Tibial nerve (tissue), 4 donors: ENCODE measurements at places on chromosomes 3 and 15. TPM values are rescaled to one million over a fixed set of nuclear protein-coding genes. Genes with fewer than 3 reads are reported as not detected.

DNA sequence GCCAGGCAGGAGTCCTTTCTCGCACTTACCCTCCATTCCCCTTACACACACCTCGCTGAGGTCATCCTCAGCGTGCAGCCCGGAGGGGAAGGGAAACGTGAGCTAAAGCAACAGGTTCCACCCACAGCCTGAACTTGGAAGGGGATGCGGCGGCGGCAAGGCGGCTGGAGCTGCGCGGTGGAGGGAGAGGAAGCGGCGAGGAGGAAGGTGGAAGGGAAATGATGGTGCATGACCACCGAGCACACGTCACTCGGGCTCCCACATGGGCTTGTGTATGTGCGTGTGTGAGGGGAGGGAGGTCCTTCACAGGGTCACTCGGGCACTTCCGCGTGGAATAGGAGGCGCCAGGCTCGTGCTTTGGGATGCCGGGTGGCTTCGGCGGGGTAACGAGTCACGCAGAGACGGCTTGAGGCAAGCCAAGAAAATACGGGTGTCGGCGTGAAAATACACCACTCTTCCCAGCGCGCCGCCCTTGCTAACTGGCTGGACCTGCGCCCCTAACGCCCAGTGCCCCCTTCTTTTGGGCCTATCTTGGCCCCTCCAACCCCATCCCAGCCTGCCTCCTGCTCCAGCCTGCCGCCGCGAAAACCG, 225.5 kb upstream of the IL12A start:
- peak overlapping the region; percentile 90 for H3K27ac ChIP-seq
- peaks cover 10% of the 10 kb centered on the region for H3K4me1 ChIP-seq
- DNase-seq: no peak
- peak overlapping the region; percentile 63 for H3K4me3 ChIP-seq
- H3K27me3 ChIP-seq: no peaks in the 10 kb centered on the region

DNA sequence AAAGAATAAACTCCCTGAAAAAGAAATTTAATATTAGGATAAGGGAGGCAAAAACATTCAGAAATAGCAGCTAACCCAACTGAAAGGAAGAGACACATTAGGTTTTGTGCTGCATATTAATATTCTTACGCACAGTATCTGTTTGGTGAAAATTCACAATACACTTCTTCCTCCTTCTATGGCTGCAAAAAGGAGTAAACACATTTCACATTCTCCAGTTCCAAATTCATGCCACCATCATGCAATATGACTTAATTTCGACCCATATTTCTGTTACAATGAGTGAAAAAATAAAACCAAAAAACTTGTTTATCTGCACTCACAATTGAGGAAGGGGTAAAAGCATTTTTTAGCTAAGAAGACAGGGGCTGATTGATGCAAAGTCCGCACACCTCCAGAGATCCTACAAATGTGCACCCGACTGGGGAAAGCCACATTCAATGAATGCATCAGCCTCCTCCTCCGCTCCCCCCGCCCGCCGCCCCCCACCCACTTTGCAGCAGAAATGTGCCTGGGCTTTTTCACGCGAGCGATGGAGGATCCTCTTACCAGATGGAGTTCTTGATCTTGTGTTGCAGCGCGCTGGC, 1.0 kb downstream of the RFX7 start:
- peaks cover 24% of the 10 kb centered on the region for H3K4me1 ChIP-seq
- peak overlapping the region; percentile 90 for H3K27ac ChIP-seq
- H3K27me3 ChIP-seq: no peaks in the 10 kb centered on the region
- H3K36me3 ChIP-seq: no peaks in the 10 kb centered on the region

CCDC39 gene
- 0.42 TPM for total RNA-seq

C3orf49 gene
- not detected for total RNA-seq
